Stimulated activated CD4-positive, alpha-beta T cell treated with anti-CD3 and anti-CD28 coated beads, Interleukin-2, amount 100 ng/mL, for 24 hours (primary cell): ENCODE measurements at places on chromosomes 1 and 21.

- DNase-seq, result no peak
Observed at GRCh38 chr1:6672558-6672957, 29.1 kb downstream of the DNAJC11 start.

GRCh38 chr1:8767006-8767405 lies 50.4 kb downstream of the RERE start:
- no peak for DNase-seq

- no peak for DNase-seq
Observed at GRCh38 chr1:96515430-96515829, 206.2 kb upstream of the PTBP2 start.

DNA sequence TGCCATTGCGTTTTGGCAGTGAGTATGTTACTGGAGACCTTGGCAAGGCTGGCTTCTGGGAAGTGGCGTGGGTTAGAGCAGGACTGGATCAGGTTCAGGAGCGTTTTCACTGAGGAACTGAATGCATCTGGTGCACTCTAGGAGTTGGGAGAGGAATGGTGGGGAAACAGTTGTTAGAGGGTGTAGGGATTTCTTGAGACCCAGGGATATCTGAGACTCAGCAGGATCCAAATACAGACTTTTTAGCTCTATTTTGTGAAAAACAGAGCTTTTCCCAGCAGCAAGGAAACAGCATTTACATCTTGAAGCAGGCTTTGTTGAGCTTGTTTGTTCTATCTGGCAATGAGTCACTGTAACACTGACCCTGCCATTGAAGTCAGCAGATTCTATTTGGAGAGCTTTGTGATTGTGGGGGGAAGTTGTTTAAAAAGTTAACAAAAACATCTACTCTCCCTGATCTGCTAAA lies 56.9 kb upstream of the NRIP1 start:
- no peak for DNase-seq

DNA sequence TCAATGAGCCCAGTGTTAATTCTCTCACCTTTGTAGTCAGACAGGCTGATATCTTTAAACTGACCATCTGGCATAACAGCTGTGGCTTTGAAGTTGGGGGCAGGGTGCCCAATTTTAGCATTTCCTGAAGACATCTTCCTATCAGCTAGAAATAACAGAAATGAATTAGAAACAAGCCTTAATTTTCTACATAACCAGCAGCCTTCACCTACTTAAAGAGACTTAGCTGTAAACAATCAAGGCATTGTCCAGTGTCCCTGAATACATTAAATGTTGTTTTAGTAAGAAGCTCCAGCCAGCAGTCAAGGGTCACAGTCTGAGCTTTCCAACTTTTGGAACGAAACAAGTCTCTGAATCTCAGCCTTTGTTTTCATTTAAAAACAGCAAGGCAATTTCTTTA lies 2.8 kb downstream of the PRDX1 start:
- DNase-seq, result no peak
